ENCODE measurements at places on chromosomes 4 and X.

- no peak for DNase-seq
Observed at GRCh38 chrX:151536571-151536970, 26.9 kb upstream of the PASD1 start.

- DNase-seq: no peak
Observed at GRCh38 chr4:26239801-26240200, 81.0 kb upstream of the RBPJ start.

DNA sequence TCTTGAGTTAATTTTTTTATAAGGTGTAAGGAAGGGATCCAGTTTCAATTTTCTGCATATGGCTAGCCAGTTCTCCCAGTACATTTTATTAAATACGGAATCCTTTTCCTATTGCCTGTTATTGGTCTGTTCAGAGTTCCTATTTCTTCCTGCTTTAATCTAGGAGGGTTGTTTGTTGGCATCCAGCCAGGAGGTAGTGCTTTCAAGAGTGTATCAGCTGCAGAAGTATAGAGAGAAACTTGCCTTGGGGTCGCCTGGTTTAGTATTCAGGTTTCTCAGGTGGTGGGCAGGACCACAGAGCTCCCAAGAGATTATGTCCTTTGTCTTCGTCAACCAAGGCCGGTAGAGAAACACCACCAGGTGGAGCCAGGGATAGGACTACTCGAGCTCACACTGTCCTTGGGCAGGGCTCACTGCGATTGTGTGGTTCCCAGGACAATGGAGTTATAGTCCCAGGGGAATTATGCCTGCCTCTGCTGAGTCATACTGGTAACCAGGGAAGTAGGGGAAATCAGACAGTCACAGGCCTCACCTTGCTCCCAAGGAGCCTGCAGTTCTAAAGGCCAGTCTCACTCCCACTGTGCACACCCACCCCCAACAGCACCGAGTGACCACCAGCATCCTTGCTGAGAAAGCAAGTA lies 168.1 kb downstream of the VSIG4 start:
- peak; percentile 81 for DNase-seq

DNA sequence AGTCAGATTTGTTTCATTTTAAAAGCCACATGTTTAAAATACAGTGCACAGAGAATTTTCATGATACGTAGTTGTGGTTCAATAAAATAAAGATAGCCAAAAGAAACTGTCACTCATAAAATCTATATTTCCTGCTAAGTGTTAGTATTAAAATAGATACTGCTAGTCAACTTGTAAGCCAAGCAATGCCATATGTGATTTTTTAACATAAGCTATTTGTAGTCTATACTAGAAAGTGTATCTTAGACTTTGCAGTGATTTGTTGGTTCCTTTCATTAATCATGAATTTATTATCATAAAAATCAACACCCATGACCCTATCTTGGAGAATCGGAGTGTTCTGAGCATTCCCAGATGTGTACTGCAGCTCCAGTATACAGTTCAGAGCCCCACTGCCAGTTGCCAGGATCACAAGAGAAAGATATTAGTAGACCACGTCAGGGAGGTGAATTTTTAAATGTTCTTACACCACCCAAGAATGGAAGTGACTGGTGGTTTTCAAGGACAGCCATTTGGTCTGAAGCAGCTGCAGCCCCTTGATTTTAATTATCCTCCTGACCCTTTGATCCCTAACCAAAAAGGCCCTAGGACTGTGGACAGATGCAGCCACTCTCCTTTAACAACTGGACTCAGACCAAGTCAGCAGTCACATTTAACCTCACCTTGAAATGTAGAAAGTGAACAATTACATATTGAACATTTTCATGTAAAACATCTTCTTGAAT lies 163.1 kb downstream of the PALLD start:
- DNase-seq: no peak

GRCh38 chr4:182937268-182938204 lies 20.4 kb upstream of the DCTD start:
- DNase-seq: no peak

GRCh38 chr4:5141802-5142201 lies 90.5 kb downstream of the STK32B start:
- no peak for DNase-seq

DNA sequence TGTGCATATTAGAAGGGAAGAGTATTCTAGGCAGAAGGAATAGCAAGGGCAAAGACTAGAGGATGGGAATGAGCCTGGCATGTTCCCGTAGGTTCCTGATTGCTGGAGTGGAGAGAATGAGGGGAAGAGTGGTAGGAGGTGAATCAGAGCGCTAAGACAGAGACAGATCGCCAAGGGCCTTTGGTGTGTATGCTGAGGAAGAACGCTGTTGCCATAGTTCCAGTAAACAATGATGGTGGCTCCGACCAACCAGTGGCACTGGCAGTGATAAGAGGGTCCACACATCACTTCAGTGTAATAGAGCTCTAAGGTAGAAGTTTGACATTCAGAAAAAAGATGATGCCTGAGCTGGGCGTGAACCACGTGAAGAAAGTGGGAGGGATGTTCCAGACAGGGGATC lies 966 bp downstream of the TBC1D25 start:
- DNase-seq: no peak

GRCh38 chr4:127188847-127189246 lies 443.9 kb upstream of the INTU start:
- DNase-seq: no peak

GRCh38 chr4:87031920-87032319 lies 97.1 kb downstream of the AFF1 start:
- no peak for DNase-seq

- no peak for DNase-seq
Observed at GRCh38 chrX:41332408-41333002, 1.5 kb upstream of the DDX3X start.

- DNase-seq: peak; percentile 33
Observed at GRCh38 chr4:165328101-165328425, 594 bp downstream of the MSMO1 start.

- DNase-seq: no peak
Observed at GRCh38 chr4:5186271-5187064, 135.2 kb downstream of the STK32B start.

GRCh38 chr4:19531906-19532848 lies 719.5 kb upstream of the SLIT2 start:
- DNase-seq: no peak

- no peak for DNase-seq
Observed at GRCh38 chrX:39452401-39452800, 645.4 kb downstream of the BCOR start.

- no peak for DNase-seq
Observed at GRCh38 chrX:51395810-51396728, 63.4 kb downstream of the NUDT10 start.

- no peak for DNase-seq
Observed at GRCh38 chrX:108344216-108344615, 94.0 kb downstream of the COL4A6 start.

GRCh38 chr4:120855307-120856001 lies 67.1 kb downstream of the PRDM5 start:
- no peak for DNase-seq

DNA sequence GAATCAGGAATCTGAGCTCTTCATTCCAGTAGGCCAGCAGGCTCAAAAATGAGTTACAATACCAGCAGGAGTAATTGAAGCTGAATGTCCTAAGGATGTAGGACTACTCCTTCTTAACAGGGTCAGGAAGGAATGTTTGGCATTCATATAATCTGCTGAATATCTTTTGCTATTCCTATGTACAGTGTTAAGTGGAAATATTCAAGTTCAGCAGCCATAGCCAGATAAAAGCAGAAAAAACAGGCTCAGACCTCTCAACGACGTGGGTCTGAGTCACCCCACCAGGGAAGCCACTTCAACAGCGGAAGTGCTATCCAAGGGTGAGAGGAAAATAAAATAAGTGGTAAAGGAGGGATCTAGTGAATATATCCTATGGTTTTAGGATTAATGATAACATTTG lies 577.0 kb downstream of the SPOCK3 start:
- no peak for DNase-seq

DNA sequence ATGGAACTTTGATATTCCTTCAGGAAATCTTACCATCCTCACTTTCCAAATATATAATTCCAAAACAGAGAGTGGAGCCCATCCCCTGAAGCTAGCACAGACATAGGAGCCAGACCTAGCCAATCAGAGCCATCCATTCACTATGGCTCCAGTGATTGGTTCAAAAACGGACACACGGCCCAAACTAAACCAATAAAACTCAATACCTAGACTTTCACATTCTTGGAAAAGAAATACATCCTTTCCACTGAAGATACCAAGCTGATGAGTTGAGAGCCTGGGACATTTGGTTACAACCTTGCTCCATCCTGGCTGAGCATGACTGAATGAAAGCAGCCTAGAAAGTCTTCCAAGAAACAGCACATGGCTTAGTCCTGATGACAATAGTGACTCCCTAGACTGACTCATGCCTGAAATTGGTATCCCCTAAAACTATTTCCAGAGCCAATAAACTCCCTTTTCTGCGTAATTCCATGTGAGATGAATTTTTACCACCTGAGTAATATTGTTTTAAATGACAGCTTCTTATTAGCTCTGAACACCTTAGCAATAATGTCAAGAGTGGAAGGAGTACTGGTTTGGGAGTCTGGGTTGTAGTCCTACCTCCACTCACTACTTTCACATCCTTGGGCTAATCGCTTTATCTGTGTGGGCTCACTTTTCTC lies 189.6 kb upstream of the LNX1 start:
- no peak for DNase-seq

DNA sequence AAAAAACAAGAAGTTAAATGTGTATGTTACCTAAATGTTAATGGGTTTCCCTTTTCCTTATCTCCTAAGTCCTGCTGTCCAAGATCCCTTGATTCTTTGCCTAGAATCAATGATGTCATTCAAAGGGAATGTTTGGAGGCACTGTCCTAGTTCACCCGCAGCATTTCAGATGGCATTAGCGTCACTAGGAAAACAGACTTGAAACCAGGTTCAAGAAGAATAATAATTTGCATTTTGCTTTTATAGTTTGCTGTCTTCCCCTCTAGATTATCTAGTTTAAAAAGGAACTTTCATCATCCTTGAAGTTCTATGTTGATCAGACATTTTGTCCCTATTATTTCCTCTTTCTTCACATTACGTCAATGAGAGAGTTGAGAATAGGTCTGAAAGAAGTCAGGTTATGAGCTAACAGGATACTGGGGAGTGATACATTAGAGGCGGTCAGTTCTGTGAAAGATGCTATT lies 234.1 kb upstream of the PGRMC2 start:
- no peak for DNase-seq

DNA sequence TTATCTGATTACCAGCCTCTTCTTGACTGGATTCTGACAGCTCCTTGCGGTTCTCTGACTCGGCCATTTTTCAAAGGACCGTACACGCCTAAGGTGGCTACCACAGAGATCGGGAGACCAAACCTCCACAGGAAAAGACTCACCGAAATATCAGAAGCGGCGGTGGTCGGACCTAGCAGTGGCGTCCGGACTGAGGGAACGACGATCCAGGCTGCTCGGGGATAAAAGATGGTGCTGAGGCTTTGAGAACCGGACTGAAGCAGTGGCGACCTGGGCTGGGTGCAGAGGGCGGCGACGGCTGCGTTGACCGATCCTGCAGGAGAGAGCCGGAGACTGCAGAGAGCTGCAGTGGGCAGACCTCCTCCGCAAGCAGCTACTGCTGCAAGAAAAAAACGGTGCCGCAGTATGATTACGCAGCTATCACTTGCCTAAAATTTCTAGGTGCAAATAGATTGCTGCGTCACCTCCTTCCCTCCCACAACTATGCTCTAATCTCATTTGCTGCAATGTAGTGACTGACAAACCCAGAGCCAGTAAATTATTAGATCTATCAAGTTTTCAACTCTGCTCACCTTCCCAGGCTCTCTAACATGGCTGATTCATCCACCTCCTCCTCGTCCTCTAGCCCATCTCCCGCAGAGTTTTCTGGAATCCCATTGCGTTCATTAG lies at the start of gene NAP1L2:
Gene NAP1L2 (minus strand): TSS at position 426 of the 669 bp plus-strand sequence. CDS start 359 bp downstream, at position 67.
- no peak for DNase-seq

GRCh38 chrX:112818114-112819007 lies 22.3 kb downstream of the AMOT start:
- DNase-seq: no peak

DNA sequence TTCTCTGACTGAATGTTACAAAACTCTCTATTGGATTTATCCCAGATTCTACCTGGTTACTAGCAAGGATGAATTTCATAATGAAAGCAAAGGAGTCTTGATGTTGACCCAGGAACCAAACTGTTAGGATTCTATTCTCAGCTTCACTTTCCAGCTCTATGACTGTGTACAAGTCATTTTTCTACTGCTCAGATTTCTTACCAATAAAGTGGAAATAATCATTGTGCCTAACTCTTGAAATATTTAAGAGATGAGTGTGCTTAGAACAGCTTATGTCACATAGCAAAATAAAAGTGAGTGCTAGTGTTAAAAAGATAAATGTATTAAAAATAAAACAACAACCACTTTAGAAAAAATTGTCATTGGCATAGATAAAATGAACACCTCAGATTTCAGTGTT lies 45.6 kb downstream of the EPHA5 start:
- DNase-seq: no peak

GRCh38 chr4:68291256-68291655 lies 45.8 kb upstream of the TMPRSS11B start:
- no peak for DNase-seq

- DNase-seq: no peak
Observed at GRCh38 chr4:10354225-10354624, 103.0 kb downstream of the ZNF518B start.

DNA sequence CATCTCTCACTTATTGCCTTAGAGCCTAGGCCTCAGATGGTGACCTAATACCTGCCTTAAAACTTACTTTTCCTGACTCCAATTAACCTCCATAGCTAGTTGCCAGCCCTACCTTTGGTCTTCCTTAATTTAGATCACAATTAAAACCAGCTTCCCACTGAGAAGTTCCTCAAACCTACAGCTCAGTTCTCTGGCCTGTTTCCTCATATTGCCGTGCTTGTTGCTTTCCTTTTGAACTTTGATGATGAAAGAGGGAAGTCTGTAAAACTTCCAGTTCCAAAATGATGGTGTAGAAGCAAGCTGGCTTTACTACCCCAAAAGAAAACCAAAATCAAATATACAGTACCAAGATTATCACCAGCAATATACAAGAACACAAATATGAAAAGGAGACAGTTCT lies 28.9 kb upstream of the CAMK2D start:
- DNase-seq: no peak

DNA sequence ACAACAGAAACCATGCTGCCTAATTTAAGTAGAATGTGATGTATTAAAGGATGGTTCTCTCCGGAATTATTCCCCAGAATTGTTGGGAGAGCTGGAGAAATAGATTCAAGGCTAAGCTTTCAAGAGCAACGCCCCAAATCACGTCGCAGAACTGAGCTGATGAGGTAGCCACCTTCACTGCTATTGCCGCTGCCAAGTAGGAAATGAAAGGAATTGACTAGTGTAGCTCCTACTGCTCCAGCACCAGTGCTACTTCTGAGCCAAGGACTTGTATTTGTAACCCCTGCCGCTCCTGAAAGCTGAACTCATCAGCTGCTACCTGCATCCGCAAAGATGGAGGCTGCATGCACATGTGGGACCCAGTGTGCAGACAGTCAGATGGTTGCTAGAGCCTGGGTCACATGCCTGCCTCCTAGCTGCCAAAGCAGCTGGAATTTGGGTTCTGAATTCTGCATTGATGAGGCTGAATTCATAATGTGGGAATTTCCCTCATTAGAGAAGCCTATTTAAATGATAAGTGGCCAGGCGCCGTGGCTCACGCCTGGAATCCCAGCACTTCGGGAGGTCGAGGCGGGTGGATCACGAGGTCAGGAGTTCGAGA lies 173.9 kb downstream of the PDGFRA start:
- no peak for DNase-seq
